Esophagus squamous epithelium (tissue), 5 donors: ENCODE measurements at places on chromosomes 3 and 15.

GRCh38 chr3:131561511-131561910, 58.7 kb upstream of the MRPL3 start:
- no peak for DNase-seq

DNA sequence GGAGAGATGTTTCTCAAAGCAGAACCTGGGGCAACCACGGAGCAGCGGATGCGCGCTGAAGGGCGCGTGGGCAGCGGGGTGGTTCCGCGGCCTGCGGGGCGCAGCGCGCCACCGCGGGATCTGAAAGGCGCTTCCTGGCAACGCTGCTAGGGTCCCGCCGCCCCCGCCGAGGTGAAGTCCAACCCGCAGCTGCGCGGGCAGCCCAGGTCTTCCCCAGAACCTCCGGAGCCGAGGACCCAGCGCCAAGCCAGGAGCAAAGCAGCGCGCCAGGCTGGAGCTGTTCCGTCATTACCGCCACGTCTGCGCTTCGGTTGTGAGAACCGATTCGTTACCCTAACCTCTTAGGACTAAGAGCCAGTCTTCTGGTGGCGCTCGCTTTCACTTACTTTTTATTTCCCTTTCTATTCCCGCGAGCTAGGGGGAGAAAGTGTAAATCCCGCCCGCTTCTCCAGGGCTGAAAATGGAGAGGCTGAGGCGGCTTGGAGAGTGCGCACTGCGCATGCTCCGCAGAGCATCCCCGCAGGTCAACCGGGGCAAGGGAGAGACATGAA, 3.2 kb upstream of the GABRG3 start:
- no peak for DNase-seq

- no peak for DNase-seq
These were observed 13.5 kb upstream of the KCNMB3 start for GRCh38 chr3:179264449-179264848.

- no peak for DNase-seq
These were observed 49.1 kb downstream of the CMTM7 start for GRCh38 chr3:32440611-32441350.

GRCh38 chr3:65587650-65588439, 450.9 kb downstream of the MAGI1 start:
- DNase-seq = no peak

DNA sequence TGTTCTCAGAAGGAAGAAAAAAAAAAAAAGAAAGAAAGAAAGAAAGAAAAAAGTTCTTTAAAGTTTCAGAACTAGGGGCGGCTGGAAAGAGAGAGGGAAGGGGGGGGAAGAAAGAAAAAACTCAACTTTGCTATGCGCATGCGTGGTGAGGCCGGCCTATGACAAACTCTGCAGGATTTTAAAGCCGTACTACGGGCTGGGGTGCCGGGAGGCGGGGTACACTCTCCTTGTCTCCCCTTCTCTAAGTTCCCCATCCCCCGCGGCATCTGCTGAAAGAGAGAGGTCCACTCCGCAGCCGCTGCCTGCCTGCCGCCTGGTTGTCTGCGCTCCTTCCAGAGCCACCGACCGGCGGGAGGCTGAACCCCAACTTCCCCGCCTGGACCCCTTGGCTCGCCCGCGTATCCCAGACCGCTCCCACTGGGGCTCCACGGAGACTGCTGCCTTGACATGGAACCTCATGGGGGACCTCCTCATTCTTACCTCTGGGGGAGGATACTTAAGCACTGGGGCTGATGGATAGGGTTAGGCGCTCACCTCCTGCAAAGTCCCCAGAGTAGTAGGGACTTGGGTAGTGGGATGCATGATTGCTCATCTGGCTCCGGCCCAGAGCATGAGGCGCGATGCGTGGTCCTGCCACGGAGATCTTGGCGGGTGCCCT, 1.4 kb upstream of the WNT5A start:
- no peak for DNase-seq

DNA sequence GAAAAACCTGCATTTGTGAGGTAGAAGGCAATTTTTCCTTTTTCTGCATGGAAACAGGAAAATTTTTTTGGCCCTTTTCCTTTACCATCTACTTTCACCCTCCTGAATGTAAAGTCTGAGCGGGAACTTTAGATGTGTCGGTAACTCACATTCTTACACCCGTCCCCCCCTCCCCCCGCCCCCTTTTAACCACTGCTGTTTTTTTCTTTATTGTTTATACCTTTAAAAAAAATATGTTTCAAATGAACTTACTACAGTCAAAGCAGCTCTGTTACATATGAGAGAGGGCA, 487 bp upstream of the HES1 start:
- no peak for DNase-seq

DNA sequence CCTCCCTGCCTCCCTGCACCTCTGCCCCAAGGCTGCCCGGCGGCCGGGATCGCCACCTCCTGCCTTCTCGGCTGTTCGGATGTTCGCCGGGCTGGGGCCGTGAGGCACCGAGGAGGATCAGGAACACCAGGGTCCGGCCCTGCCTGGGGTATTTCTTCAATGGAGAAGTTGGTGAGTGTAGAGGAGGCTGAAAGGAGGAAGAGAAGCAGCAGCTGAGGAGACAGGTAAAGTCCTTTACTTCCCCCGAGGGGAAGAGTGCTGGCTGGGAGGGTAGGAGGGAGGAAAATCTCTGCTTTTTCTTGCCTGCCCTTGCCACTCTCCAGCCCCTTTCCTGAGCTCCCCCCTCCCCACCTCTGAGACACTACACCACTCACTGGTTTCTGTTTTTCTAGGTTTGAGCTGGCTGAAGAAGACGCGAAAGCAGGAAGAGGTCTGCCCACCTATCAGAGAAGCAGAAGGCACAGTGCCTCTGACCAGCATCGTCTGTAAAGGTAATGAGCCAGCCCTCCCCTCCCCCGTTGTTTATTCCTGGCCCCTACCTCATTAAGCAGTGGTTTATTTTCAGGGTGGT, 519 bp downstream of the ASB7 start:
- no peak for DNase-seq

DNA sequence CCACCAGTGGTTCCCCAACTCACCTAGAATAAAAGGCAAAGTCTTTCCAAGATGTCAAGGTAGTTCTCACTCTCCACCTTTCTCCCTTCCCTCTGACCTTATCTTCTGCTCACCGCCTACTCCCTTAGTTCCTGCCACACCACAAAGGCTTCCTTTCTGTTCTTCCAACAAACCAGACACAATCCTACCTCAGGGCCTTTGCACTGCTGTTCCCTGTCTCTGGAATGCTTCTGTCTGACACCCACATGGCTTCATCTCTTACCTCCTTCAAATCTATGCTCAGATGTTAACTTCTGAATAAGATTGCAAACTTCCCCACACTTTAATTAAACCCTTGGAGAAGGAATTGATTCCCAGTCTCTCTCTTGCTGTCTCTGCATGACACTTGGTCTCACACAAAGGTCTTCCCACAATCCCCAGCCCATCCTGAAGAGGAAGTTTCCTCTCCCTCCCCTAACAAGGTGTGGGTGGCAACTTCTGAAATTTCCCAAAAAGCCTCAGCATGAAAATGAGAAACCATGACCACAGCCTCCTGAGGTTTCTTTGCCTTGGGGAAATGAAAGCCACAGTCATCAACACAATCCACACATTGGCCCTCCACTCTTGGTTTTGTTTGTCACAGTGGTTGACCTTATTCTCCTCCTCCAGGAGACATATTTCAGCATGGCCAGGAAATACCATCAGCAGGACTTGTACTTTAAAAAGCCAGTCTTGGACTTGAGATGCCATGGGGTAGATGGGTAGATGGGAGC, 3.0 kb upstream of the RYK start:
- DNase-seq = no peak
